T-cell (primary cell): ENCODE measurements at places on chromosomes 4 and X.

DNA sequence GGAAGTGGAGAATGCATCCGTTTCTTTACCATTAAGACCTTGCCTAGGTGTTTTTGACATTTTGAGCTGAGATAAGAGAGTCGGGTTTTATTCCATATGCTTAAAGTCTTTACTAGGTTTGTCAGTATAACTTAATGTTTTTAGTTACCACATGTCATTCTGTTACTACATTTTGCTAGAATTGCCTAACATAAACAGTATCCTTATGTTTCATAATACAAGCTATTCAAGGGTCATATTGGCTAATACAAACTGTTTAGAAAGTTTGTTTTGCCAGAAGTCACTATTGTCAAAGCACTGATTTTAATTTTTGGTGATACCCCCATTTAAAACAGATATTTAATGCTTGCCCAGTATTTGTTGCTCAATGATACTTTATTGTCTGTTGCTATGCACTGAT is 427.7 kb upstream of the MAGEB2 start:
- no peak for DNase-seq

DNA sequence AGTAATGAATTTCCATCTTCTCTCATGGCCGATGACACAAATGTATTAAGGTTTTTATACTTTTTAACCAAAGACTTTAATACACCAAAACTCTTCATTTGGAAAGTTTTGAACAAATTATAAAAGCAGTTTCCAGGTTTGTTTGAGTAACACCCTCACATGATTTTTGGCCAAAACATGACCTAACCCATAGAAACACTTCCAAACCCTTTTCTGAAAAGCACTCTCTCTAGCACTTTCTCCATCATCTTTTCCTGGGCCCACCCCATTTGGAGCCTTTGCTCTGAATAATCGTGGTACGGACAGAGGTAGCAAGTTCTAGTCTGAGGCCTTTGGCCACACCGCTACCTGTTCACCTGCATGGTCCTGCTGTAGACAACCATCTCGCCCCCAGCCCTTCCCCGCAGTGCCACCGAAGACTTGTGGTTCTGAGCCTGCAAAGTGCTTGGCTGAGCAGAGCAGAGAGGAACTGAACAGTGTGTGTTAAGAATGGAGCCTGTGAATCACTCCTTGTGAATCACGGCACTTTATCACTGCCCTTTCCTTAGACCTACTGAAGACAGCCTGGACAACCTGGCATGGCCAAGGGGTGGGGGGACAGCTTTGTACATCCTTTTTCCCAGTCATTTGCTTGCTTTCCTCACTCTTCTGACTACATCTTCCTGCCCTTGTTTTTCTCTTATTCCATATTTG is 181.8 kb downstream of the PTTG2 start:
- DNase-seq = no peak

DNA sequence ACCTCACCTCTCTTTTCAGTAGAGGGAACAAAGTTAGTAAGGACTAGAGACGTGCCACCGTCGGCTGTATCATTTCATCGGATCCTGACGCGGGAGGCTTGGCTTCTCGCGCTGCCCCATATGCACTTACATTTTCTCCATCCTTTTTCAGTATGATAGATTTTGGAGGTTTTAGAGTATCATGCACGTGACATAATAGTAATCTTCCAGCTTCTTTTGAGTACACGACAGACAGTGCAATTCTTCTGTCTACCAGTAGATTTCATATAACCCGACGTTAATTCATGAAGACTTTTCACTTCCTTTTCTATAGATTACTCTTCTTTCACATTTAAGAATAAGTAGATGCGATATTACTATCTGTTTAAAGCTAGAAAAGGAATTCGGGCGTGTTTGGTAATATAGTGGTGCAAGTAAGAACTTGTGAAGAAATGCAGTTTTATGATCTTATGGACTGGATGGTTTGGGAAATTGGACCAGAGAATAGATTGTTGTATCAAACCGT is 1.0 kb downstream of the CDS1 start:
- no peak for DNase-seq

DNA sequence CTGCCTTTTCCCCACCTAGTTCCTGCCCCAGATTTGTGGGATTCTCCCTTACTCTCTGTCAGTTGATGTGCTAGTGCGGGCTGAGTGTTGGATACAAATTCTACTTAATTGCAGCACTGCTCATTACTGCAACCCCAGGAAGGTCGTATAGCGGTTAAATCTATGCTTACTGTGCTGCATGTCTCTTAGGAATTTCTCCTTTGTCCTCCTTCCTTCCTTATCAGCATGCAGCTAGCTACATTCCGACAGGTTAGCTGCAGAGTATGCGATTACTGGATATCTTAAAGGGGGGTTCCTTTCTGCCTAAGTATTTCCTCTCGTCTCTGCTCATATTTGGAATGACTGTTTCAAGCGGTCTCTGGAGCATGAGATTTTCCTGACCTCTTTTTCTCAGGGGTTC is 662.8 kb downstream of the TLL1 start:
- no peak for DNase-seq

DNA sequence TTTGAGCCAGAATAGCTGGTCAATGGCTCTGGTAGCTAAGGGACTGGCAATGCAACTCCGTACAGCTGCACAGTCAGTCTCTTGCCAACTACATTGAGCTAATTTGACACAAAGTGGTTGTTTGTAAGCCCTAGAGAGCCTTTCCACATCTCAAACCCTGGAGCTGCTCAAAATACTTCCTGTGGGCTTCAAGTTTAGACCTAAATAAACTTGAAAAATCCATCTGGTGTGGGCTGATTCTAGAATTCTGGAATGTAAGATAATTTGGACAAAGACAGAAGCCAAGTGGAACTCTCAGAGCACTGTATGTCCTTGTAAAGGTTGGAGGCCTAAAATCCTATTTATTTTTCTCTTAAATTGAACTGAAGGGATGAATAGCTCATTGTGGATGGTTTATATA is 380.8 kb downstream of the SPRY1 start:
- DNase-seq = no peak

GRCh38 chrX:104137496-104137895 is 19.3 kb downstream of the SLC25A53 start:
- DNase-seq = no peak

- no peak for DNase-seq
Observed at GRCh38 chr4:168119100-168119499, 26.8 kb downstream of the ANXA10 start.

GRCh38 chr4:187617113-187617512 is 378.5 kb upstream of the ZFP42 start:
- DNase-seq = no peak

GRCh38 chr4:78288327-78288726 is 231.2 kb downstream of the FRAS1 start:
- DNase-seq = no peak

GRCh38 chrX:30183554-30183953 is 31.8 kb upstream of the MAGEB2 start:
- no peak for DNase-seq

DNA sequence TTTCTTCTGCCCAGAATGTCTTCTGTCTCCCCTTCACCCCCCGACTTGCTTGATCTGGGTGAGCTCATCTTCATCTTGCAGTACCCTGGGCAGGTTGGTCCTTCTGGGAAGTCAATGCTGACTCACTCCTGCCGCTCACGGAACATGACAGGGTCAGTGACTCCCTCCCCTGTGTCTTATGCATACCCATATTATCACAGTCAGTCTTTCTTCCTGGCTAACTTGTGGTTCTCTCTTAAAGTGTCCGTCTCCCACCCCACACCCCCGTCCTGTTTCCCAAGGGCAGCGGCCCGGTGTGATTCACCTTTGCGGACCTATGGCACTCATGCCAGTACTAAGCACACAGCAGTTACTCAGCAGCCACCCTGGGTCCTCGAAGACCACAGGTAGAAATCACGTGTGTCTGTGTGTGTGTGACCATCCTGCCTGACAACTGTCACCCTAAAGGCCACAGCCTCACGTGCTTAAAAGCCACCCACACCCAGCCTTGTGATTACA is 17.7 kb downstream of the IQSEC2 start:
- no peak for DNase-seq

DNA sequence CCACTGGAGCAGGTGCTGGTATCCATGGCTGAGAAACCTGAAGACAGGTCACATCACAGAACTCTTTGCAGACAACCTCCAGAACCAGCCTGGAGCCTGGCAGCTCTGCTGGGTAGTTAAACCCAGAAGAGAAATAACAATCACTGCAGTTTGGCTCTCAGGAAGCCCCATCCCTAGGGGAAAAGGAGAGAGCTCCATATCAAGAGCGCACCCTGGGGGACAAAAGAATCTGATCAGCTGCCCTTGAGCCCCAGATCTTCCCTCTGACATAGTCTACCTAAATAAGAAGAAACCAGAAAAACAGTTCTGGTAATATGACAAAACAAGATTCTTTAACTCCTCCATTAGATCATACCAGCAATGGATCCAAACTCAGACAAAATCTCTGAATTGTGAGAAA is 823.2 kb upstream of the FRG1 start:
- DNase-seq = no peak

DNA sequence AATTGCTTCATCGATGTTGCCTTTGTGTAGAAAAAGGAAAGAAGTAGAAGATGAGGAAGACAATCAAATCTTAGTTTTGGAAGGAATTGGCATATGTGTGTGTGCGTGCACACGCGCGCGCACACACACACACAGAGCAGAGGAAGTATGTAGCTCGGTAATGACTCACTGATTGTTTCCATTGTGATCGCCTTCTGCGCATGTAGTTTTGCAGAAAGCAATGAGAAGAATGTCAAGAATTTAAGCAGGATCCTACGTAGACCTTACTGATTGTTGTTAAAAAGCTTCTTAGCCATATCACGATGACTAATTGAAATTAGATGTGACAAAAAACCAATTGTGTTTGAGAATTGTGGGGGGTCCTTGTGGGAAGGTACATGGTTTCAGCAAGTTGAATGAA is 12.8 kb upstream of the LIMCH1 start:
- no peak for DNase-seq

DNA sequence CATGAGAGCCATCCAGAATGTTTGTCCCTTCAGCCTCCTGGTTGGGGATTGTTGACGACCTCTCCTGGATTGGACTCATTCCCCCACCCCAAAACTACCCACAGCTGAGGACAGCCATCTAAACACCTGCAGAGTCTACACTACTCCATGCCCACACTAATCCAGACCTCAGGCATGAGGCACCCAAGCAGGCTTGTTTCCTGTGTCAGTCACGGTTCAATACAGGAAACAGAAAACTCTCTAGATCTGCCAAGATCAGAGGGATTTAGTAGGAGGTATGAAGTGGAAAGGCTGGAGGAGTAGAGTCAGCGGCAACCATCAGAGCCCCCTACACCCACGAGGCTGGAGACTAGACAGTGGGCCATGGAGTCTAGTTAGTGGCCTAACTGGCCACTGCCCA is 37.7 kb downstream of the HAND2 start:
- DNase-seq = no peak

DNA sequence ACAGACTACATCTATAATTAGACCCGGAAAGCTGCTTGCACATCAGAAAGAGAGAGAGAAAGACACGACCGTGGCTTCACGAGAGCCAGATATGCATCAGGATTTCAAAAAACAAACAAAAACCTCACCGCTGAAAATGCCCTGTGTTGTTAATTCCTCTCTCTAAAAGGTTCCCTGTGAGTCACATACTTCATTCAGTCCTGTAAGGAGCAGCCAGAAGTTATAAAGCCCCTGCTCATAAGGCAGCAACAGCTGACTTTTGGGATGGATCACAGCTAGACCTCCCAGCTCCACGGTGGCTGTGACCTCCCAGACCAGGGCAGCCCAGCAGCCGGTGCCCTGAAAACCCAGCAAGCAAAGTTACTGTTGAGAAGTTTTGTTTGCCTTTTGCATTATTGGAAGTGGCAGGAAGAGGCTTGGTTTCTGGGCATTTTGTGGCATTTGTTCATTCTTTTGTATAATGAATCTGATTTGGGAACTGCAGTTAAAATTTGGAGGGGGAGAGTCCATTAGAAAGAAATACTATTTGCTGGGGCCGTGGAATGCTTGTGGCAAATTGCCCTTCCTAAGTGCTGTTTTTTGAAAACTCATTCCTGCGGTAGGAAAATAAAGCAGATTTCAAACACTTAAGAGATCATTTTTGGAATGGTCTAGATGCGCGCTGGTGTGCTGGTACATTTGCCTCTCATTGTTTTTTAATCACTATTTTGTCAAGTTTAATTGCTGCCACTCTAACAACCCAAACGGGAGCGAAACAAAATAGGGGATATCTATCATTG is 520.4 kb downstream of the BCOR start:
- DNase-seq = no peak

DNA sequence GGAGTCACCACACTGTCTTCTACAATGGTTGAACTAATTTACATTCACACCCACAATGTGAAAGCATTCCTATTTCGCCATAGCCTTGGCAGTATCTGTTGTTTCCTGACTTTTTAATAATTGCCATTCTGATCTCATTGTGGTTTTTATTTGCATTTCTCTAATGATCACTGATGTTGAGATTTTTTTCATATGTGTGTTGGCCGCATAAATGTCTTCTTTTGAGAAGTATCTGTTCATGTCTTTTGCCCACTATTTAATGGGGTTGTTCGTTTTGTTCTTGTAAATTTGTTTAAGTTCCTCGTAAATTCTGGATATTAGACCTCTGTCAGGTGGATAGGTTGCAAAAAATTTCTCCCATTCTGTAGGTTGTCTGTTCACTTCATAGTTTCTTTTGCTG is 519.1 kb downstream of the STPG2 start:
- no peak for DNase-seq

DNA sequence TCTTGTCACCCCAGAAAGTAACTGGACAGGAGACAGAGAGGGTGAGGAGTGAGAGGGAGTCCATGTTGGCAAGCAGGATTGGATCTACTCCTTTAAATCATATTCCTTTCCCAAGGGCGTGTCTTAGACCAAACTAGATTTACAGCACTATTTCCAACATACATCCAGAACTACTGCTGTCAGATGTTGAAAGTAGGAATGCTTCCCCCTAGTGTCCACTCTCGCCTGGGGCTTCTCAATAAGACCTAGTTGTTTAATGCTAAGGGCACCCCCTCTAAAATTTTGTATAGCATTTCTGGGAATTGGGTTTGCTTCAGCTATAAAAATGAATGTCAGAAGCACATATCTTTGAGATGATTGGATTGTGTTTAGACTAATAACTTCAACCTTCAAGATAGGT is 13.3 kb downstream of the OFD1 start:
- no peak for DNase-seq

DNA sequence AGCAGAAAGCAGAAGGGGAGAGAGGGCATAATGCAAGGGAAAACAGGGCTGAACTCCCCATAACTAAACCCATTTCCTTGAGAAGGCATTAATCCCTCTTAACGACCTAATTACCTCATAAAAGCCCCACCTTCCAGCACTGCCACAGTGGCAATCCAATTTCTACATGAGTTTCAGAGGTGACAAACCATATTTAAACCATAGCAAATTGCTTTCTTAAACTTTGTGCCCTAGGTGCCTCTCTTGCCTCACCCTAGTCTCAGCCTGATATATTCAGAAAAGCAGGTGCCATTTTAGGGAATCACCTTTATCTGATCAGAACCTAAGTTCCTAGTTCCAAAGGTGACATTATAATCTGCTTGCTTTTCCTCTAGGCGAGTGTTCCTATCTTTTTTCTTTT is 48.9 kb downstream of the SLC34A2 start:
- DNase-seq = no peak
